ENCODE measurements at places on chromosomes 5 and 9. TPM values are rescaled to one million over a fixed set of nuclear protein-coding genes. Genes with fewer than 3 reads are reported as not detected.

DNA sequence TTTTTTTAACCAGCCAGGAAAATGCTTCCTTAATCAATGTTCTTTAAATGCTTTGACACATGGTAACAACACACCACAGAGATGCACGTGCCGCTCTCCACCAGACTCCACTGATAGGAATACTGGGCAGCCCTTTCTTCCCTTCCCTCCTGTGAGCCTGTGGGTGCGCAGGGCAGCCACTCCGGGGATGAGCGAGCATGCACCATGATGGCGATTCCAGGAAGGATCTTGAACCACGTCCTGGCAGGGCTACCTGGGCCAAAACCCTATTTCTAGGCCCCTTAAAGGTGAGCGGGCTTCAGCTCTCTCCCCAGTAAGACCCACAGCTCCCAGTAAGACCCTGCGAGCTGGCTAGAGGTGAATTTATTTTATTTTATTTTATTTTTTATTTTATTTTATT is 128.2 kb downstream of the MVB12B start:
- no peak for DNase-seq

Gene IGFBPL1
- polyA plus RNA-seq: 1.9 TPM

GRCh38 chr5:176700239-176700847 is 53.1 kb downstream of the TSPAN17 start:
- no peak for DNase-seq

GRCh38 chr5:146339715-146340259 is 1.1 kb downstream of the POU4F3 start:
- DNase-seq: no peak

Gene LCN1
- polyA plus RNA-seq: not detected

Gene PPIC
- polyA plus RNA-seq: 36.3 TPM

GRCh38 chr5:59178482-59178881 is 595.6 kb downstream of the RAB3C start:
- DNase-seq: no peak

Gene OTP
- polyA plus RNA-seq: not detected

GRCh38 chr5:159854916-159855315 is 61.4 kb upstream of the ADRA1B start:
- no peak for DNase-seq

DNA sequence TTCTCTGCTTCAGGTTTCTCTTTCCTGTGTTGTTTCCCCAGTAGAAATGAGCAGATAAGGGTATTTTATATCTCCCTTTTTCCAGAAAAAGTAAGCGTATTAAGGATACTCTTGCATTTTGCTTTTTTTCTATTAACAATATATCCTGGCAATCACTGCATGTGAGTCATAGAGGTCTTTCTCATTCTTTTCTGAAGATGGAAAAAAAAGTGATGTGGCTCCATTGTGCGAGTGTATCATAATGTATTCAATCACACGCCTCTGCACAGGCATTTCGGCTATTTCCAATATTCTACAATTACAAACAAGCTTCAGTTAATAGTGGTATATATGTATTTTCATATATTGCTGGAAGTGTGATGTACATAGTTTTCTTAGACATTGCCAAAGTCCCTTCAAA is 155.9 kb downstream of the MED27 start:
- no peak for DNase-seq

All from left kidney (tissue), 8 donors.